NCI-H2081 treated with DMSO at 0.1 percent for 48 hours (cell line): ENCODE measurements at places on chromosomes 16 and 17.

- DNase-seq: no peak
Measured at GRCh38 chr16:48565752-48566151, 44.2 kb downstream of the N4BP1 start.

- DNase-seq: no peak
Measured at GRCh38 chr16:22903716-22904115, 89.8 kb downstream of the HS3ST2 start.

- no peak for DNase-seq
Measured at GRCh38 chr16:66357523-66357928, 9.0 kb upstream of the CDH5 start.

DNA sequence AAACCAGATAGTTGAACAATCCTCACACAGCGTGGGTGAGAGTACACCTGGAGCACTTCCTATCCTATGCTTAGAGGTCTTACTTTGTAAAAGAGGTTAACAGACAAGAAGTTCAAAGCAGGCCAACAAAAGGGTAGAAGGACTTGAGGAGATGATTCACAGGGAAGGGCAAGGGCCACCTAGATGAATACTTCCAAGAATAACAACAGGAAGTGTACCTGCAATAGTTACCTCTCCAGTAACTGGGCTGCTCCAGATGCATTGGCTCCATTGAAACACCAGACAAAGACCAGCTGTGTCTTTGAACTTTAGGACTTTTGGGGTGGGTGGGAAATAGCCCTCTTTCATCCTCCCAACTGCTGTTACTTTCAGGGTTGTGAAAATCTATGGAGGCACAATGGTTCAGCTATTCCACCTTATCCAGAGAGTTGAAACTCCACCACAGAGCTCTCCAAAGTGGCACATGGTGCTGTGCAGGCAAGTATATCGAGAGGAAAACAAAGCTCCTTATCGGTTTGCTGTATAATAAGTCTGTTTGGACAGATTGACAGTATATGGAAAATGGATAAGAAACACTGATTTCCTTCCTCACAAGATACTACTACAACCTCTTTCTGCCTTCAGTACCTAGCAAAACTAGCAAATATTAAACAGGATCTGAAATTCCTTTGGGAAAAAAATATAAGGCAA is 22.7 kb downstream of the RNF43 start:
- DNase-seq: no peak

GRCh38 chr17:34251186-34251585 is 3.9 kb upstream of the CCL2 start:
- no peak for DNase-seq

DNA sequence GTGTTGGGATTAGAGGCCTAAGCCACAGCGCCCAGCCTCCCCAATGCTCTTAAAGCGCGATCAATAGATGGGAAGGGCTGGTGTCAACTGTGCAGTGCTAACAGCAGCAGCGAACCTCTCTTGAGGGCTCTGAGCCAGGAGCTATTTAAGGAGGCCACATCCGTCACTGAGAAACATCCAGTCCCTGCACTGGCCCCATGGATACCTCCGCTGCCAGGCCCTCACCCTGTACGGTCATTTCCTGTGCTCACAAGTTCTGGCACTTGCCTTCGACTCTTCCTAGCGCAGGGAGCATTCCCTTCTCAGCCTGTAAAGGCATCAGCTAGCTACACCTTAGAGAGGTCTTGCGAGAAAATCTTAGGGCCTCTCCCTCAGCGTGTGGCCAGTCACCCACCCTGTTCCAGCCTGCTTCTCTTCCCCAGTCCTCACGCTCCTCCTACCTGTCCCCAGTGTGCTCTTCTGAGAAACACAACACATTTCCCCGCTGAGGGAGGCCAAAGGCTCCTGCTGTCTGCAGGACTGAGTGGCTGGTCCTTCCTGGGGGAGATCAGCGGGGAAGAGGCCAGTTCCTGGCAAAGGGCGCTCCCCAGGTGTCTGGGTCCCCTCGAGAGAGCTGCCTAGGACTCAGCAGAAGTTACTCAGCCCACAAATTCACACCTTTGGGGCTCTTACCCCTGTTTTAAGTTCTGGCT is 28.6 kb downstream of the GTF3C1 start:
- DNase-seq: no peak

- DNase-seq: no peak
Measured at GRCh38 chr17:48385319-48385718, 44.7 kb downstream of the SKAP1 start.

DNA sequence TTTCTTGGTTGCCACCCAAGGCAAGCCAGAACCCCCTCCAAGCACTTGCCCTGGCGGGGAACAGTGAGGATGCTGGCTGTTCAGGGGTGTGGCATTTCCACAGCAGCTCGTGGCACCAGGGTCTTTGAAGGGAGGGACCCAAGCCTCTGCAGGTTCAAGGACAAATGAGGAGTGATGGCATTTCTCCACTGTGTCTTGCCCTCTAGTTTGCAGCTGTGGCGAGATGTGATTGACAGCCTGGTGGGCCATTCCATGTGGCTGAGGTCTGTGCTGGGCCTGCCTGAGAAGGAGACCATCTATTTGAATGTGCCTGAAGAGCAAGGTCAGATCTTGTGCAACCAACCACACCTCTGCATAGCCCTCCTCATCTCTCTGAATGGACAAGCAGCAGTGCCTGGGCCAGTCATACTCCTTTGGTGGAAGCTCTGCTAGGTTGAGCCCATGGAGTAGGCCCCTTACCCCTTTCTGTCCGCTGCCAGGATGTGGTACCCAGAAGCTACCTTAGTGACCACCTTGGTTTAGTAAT is 4.5 kb upstream of the EPN3 start:
- DNase-seq: no peak

DNA sequence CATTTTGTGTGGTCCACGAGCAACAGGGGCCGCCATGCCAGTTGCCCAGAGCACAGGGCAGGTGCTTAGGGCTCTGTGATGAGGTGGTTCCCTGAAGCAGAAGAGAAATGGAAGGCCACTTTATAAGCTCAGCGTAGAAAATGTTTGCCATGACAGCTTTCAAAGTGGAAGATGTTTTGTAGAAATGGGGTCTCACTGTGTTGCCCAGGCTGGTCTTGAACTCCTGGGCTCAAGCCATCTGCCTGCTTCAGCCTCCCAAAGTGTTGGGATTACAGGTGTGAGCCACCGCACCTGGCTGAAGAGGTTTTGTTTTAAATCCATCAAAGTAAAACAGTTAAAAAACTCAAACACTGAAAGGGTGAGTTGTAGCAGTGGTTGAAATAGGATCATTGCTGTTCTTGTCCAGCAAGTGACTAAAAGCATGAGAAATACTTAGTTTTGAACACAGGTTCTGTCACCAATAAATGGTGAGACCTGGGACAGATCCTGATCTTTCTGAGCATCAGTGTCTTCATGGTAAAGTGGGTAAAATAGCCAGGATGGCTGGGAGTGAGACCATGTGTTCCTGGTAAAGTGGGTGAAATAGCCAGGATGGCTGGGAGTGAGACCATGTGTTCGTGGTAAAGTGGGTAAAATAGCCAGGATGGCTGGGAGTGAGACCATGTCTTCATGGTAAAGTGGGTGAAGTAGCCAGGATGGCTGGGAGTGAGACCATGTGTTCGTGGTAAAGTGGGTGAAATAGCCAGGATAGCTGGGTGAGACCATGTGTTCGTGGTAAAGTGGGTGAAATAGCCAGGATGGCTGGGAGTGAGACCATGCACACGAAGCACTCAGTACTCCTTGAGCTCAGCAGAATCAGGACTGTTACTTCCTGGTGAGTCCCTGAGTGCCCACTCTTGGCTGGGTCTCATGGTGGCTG is 46.0 kb downstream of the BANP start:
- DNase-seq: no peak
